ENCODE measurements at places on chromosomes 7 and 10. TPM values are rescaled to one million over a fixed set of nuclear protein-coding genes. Genes with fewer than 3 reads are reported as not detected.

The FZD8 gene
- total RNA-seq, result 11.7 TPM

The FRMPD2 gene
- total RNA-seq, result not detected

The MBL2 gene
- not detected for total RNA-seq

The ASB15 gene
- not detected for total RNA-seq

The PPP1R9A gene
- total RNA-seq, result 37.1 TPM

The ANKRD16 gene
- 233 TPM for total RNA-seq

- no peak overlapping the region for H3K4me3 ChIP-seq
- H3K27me3 ChIP-seq, result no peaks in the 10 kb centered on the region
- peaks cover 70% of the 10 kb centered on the region for H3K4me1 ChIP-seq
- DNase-seq, result no peak
- H3K36me3 ChIP-seq, result peaks cover 22% of the 10 kb centered on the region
- H3K27ac ChIP-seq, result peak overlapping the region; percentile 90
Observed at GRCh38 chr7:5697754-5698424, 83.6 kb downstream of the RNF216 start.

DNA sequence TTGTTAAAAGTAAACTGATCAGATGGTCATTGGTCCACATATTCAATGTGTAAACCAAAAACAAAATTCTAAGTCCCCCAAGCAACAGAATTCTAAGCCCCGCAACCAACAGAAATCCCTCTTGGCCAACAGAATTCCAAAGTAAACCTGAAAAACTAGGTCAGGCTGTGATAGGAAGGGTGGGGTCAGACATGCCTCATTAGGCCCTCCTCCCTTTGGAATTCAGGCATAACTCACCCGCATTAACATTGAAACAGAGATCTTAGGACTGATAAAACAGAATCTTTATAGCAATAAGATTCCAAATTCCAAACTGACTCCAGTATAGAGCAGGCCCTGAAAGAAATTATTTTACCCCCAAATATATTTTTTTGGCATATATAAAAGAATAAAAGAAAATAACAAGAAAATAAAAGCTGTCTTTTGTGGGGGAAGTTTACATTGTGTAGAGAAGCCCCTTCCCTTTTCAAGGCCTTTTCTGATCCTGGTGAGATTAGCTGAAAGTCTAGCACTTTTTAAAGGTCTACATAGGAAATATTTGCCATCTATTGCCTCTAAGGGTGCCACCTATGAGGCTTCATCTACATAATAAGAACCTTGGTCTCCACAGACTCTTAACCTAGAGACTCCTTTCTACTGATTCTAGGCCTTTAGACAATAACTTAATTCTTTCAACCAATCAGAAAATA, 30.5 kb downstream of the GNAT3 start:
- no peaks in the 10 kb centered on the region for H3K36me3 ChIP-seq
- DNase-seq, result no peak
- H3K4me1 ChIP-seq, result no peaks in the 10 kb centered on the region
- H3K27ac ChIP-seq, result no peak overlapping the region
- H3K27me3 ChIP-seq, result no peaks in the 10 kb centered on the region

DNA sequence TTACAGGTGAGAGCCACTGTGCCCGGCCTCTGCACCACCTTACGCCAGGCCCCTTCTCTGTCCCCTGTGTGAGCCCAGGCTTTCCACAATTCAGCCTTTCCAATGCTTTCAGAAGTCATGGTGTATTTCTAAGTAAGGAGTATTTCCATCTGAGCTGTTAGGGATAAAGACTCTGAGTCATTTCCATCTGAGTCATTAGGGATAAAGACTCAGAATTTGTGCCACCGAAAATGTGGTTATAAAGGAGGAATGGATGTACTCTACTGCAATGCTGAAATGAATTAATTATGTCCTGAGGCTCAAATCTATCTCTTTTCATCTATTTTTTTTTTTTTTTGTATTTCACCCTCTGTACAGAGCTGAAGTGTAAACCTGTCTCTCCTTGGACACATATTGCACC, 84.0 kb downstream of the GATA3 start:
- H3K27me3 ChIP-seq, result peaks cover 4% of the 10 kb centered on the region
- H3K4me3 ChIP-seq, result no peak overlapping the region
- H3K27ac ChIP-seq, result no peak overlapping the region
- no peaks in the 10 kb centered on the region for H3K4me1 ChIP-seq

- H3K27me3 ChIP-seq, result no peaks in the 10 kb centered on the region
- H3K4me1 ChIP-seq, result peaks cover 18% of the 10 kb centered on the region
- no peak overlapping the region for H3K27ac ChIP-seq
- no peak overlapping the region for H3K4me3 ChIP-seq
Observed at GRCh38 chr7:94697035-94697974, 41.4 kb upstream of the SGCE start.

DNA sequence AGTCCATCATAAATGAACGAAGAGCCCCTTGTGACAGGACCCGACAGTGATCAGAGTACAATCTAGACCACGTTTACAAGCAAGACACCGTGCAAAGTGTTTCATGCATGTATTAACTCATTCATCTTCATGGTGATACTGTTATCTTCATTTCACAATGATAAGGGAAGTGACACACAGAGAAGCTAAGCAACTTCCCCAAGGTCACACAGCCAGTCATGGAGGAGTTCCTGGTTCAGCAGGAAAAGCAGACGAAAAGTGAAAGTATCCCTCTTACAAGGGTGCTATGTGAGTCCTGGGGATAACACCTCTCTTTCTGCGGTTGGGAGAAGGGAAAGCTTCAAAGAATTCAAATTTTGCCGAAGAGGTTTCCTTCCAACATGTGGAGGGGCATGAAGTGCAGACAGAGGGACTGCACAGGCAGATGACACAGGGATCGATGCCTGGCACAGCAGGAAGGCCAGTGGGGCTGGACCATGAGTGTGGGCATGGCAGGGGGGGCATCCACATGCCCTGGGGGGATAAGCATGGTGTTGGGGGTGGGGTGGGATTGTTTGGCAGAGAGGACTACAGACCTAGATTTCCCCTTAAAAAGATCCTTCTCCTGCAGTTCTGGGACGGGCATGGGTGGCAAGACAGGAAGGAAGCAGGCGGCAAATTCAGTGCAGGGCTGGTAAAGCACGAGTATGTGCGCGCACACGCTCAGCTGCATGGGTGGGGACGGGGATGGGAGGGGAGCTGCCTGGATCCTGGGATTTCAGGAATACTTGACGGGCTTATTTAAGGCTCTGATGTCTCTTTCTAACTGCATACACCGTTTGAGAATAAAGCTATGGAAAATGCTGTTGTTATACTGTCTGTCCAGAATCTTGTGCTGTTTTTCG, 33.5 kb upstream of the DDC start:
- H3K27ac ChIP-seq, result no peak overlapping the region
- H3K36me3 ChIP-seq, result peaks cover 5% of the 10 kb centered on the region
- H3K4me3 ChIP-seq, result no peak overlapping the region
- no peak for DNase-seq
- no peaks in the 10 kb centered on the region for H3K4me1 ChIP-seq

DNA sequence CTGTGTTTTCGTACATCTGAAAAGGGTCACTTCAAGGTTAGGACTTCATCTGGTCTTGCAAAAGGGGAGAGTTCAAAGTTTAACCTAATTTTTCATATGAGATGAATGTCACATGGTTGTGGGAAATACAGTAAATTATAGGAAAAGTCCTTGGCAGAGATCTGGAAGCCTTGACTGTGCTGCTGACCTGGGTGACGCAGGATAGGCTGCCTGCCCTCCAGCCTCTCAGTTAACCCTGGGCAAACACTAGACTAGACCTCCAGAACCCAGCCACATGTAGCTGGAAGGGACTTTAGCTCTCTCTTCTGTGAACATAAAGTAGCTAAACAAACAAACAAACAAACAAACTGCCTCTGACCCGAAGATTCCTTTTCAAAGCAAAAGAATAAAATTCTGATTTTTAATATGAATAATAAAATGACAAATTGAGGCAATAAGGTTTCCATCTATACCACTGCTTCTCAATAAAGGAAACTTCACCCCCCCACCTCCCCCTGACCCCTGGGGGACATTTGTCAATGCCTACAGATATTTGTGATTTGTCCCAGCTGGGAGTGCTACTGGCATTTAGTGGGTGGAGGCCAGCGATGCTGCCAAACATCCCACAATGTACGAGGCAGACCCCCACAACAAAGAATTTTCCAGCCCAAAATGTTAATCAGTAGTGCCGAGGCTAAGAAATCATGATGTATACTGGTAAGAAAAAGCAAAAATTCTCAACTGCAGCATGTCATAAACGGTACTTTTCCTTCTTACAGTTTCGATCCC, 75.2 kb upstream of the PRR15 start:
- H3K4me3 ChIP-seq, result no peak overlapping the region
- H3K36me3 ChIP-seq, result no peaks in the 10 kb centered on the region
- H3K4me1 ChIP-seq, result no peaks in the 10 kb centered on the region
- no peaks in the 10 kb centered on the region for H3K27me3 ChIP-seq
- peak overlapping the region; percentile 30 for H3K27ac ChIP-seq

DNA sequence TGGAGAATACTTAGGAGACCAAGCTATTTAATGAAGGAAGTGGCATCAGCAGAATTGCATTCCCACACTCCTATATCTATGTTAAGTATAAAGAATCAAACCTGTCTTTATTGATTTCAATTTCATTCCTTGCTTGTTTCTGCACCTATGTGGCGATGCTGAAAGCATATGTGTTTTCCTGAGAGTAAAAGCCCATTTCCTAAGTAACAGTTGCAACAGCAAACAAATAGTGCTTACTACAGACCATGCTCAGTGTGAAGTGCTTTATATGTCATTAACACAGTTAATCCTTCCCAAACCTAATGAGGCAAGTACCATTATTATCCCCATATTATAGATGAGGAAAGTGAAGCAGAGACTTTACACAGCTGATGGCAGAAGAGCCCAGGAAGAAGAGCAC, 552.1 kb downstream of the PARD3 start:
- no peaks in the 10 kb centered on the region for H3K36me3 ChIP-seq
- no peaks in the 10 kb centered on the region for H3K4me1 ChIP-seq
- DNase-seq, result peak; percentile 28
- no peaks in the 10 kb centered on the region for H3K27me3 ChIP-seq
- no peak overlapping the region for H3K4me3 ChIP-seq

DNA sequence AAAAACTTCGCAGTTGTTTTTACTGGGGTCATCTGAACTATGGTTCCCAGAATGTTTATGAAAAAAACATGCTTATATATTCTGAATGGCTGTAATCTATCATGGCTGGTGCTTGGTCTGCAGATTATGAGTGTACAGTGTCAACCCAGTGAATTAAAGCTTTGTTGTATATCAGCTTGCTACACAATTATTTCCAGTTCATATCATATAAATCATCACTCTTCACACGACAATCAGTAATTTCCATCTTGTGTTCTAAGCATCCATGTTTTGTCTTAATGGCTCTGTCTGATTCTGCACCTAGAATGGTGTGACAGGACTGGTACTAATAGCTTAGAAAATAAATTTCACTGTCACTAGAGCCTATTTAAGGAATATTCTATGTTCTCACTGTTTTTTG, 83.6 kb downstream of the CABCOCO1 start:
- no peak for DNase-seq
- H3K27me3 ChIP-seq, result no peaks in the 10 kb centered on the region
- no peak overlapping the region for H3K4me3 ChIP-seq

- DNase-seq, result no peak
- H3K4me1 ChIP-seq, result no peaks in the 10 kb centered on the region
- H3K36me3 ChIP-seq, result no peaks in the 10 kb centered on the region
- H3K4me3 ChIP-seq, result no peak overlapping the region
Observed at GRCh38 chr7:30706316-30706715, 24.1 kb upstream of the CRHR2 start.

DNA sequence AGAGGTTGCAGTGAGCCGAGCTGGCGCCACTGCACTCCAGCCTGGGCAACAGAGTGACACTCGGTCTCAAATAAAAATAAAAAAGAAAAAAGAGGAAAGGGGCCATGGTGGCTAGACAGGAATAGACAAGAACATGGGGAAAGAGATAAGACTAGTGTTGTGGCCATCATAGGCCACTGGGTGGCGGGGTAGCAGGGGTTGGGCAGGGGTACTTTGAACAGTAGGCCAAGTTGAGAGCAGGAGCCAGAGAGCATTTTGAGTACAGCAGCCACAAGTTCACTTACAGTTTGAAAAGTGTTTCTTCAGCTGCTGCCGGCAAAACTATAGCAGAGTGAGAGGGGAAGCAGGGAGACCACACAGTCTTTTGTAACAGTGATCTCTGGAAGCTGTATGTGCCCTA, 656.0 kb downstream of the CNTNAP2 start:
- no peaks in the 10 kb centered on the region for H3K27me3 ChIP-seq
- no peaks in the 10 kb centered on the region for H3K4me1 ChIP-seq
- no peak overlapping the region for H3K4me3 ChIP-seq
- DNase-seq, result no peak

- H3K4me3 ChIP-seq, result no peak overlapping the region
- H3K4me1 ChIP-seq, result peaks cover 39% of the 10 kb centered on the region
- no peaks in the 10 kb centered on the region for H3K36me3 ChIP-seq
- no peaks in the 10 kb centered on the region for H3K27me3 ChIP-seq
Observed at GRCh38 chr7:116552602-116553001, 27.8 kb downstream of the CAV1 start.

DNA sequence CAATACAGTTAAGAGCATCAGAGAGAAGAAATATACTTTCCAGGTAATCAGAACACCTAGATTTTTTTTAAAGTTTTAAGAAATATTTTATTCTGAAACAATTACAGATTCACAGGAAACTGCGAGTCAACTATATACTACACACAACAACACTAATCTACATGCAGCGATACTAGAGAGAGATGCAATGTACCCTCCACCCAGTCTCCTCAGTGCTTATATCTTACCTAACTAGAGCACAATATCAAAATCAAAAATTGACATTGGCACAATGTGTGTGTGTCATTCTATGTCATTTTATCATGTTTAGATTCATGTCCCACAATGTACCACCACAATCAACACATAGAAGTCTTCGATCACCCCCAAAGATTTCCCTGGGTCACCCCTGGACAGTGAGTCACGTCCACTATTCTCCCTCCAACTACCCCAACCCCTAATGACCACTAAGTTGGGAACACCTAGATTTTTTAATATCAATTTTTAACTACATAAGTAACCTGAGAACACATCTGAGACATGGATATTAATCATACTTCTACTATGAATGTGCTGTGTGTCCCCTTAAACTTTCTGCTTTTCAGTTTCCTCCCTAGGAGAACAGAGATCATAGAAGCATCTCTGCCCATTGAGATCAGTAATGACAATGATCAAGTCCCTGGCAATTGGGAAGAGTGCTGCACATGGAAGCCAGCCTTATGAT, 86.5 kb downstream of the GSAP start:
- H3K36me3 ChIP-seq, result peaks cover 6% of the 10 kb centered on the region
- H3K27ac ChIP-seq, result no peak overlapping the region

DNA sequence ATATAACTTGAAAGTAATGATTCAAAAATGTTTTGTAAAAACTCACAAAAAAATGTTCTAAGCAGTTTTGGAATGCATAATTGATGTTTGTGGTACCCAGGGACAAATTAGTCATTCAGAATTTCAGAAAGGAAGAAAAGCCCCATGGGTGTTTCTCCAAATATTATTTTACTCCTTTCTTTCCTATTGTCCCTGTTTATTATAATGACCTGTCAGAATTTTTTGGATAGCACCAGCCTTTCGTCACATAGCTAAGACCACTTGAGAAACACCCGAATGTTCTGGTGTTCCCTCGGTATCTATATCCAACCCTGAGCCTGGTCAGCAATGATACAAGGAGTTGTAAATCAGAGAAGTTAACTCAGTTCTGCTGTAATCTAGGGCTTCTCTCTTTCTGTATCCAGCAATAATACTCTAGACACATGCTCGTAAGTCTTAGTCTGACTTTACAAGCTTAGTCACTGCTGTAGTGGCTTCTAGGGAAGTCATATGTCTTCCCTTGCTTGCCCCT, 64.8 kb upstream of the MEOX2 start:
- H3K27me3 ChIP-seq, result no peaks in the 10 kb centered on the region
- H3K27ac ChIP-seq, result no peak overlapping the region
- H3K36me3 ChIP-seq, result no peaks in the 10 kb centered on the region
- peak; percentile 29 for DNase-seq
- no peak overlapping the region for H3K4me3 ChIP-seq
- H3K4me1 ChIP-seq, result no peaks in the 10 kb centered on the region

Data from stomach (tissue), 19 donors.